Panc1 (cell line): ENCODE measurements at places on chromosomes 2 and 18. TPM values are rescaled to one million over a fixed set of nuclear protein-coding genes. Genes with fewer than 3 reads are reported as not detected.

DNA sequence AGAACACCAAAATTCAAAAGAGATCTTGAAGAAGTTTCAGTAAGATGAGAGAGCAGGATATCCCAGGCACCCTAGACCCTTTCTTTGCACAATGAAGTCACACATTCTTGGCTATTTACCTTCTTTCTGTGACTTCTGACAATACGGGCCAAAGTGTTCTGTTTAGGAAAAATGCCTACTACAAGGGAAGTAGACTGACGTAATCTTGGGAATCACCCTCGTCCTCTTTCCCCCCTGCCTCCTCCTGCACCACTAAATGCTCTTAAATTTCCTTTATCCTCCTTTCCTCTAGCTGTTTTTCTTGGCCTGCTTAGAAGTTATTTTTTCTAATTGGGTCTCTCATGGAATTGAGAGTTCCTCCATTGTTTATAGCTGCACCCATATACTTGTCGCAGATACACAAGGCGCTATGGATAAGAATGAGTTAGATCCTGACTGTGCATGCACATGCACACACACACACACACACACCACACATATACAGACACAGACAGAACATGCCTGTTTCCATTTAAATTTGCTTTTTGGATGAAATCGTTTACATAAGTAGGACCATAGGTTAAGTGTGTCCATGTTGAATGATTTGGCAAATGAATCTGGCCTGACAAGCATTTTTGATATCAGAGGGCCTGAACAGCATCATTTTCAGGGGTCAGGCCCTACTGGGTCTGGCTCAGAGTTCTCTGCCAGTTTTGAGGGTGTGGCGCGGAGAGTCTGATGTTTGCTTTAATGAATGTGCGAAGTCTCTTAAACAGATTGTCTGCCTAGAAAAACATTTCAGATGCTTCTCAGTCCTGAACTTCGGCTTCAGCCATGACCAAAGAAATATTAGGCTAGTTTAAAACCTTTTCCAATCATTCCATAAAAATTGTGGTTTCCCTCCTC lies 131.9 kb upstream of the NT5C1B start:
- H3K27ac ChIP-seq, result no peak overlapping the region
- no peaks in the 10 kb centered on the region for H3K36me3 ChIP-seq
- no peaks in the 10 kb centered on the region for H3K27me3 ChIP-seq
- no peak for DNase-seq
- no peaks in the 10 kb centered on the region for H3K4me1 ChIP-seq

Gene UGT1A6
- total RNA-seq, result not detected

Gene RAB6C
- total RNA-seq, result 0.13 TPM

Gene NGEF
- 17.8 TPM for total RNA-seq

Gene PDE11A
- total RNA-seq, result not detected
